ENCODE measurements at places on chromosomes 7 and 10.

DNA sequence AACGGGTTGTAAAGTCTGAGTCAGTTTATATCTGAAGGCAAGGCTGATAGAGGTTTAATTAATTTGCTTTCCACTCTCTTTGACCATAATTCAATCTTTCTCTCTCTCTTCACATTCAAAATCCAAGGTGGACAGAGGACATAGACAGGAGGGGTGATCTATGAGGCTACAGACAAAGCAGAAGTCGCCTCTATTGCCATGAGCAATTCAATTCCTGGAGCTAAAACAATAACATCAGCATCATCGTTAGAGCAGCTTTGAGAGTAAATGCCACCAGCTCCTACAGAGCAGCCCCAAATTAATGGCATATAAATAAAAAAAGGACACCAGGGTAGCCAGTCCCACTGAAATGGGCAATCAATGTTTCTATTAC, 93.2 kb downstream of the DGKI start:
- DNase-seq, result no peak

- no peak for DNase-seq
Measured at GRCh38 chr10:46325021-46325420, 38.2 kb downstream of the ANTXRL start.

- peak; percentile 55 for DNase-seq
Measured at GRCh38 chr10:86647773-86648703, 6.3 kb upstream of the OPN4 start.

- DNase-seq, result no peak
Measured at GRCh38 chr7:123616223-123616622, 14.6 kb downstream of the ASB15 start.

DNA sequence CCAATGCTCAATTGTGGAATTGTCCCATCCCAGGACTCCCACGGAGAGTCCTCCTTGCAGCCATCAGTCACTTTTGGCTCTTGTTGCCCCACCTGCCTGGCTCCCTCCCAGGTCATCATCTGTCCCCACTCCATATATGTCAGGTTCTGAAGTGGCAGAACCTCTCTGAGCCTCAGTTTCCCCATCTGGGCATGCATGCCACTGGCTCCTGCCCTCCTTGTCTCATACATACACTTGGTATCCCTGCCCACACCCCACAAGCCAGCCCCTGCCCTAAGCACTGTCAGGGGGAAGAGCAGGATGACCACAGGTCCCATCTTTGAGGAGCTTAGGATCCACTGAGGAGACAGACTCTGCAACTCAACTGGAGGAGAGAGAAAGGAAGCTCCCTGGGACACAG, 156.9 kb downstream of the GRID1 start:
- peak; percentile 39 for DNase-seq

DNA sequence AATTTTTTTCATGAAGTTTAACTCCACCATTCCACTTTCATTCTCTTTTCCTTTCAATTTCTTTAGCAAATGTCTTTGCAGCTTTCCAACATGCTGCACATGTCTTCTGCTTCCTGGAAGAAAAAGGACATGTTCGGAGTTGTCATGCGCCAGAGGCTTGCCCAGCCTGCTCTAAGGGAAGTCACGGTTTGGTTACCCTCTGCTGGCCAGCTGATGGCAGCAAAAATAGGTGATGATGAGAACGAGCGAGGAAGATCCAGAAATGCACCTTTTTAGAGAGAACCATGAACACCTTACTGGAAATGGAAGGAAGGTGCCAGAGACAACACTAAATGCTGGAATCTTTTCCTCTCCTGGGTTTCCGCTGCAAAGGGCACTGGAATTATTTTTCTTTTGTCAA, 4.9 kb upstream of the ZSCAN21 start:
- no peak for DNase-seq

DNA sequence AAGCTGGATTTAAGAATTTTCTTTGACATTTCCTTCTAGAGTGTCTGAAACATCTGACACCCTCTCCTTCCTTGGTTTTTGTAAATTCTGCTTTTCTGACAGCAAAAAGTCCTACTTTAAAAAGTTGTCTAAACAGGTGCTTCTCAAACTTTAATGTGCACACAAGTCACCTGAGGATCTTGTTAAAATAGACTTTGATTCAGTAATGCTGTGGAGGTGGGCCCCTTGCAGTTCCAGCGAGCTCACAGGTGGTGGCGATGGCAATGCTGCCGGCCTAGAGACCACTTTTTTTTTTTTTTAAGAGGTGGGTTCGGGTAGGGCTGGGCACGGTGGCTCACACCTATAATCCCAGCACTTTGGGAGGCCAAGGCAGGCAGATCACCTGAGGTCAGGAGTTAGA, 77.1 kb downstream of the ABCC2 start:
- no peak for DNase-seq

GRCh38 chr7:21746949-21747348, 198.8 kb downstream of the CDCA7L start:
- DNase-seq, result no peak

DNA sequence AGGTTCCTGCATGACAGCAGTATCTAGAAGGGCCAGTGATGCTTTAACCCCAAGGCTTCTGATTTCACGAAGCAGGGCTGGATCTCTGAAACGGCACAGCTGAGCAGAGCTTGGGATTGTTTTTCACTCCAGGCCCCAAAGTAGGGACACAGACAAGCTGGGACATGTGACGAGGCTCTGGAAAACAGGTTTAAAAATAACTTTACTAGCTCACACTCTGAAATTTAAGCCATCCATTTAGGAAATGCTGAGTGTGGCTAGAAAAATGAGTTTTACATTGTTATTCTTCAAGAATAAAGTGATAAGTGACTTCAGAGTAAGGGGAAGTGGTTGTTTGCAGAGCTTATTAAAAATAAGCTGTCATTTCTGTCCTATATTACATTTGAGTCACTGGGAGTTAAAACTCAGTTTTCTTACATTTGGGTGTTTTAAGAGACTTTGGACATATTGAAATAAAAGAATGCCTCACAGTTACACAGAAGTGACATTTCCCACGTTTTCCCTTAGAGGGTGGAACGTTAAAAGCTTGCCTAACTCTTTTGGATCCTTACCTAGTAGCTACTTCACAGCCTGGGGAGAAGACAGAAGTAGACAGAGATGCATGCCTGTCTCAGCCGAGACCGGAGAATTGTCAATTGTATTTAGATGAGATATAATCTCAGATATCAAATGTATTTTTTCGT, 107.8 kb downstream of the GALNT17 start:
- no peak for DNase-seq

GRCh38 chr10:126243306-126243705, 145.0 kb downstream of the ADAM12 start:
- DNase-seq, result no peak

- no peak for DNase-seq
Measured at GRCh38 chr7:128879939-128880746, 17.5 kb downstream of the ATP6V1F start.

DNA sequence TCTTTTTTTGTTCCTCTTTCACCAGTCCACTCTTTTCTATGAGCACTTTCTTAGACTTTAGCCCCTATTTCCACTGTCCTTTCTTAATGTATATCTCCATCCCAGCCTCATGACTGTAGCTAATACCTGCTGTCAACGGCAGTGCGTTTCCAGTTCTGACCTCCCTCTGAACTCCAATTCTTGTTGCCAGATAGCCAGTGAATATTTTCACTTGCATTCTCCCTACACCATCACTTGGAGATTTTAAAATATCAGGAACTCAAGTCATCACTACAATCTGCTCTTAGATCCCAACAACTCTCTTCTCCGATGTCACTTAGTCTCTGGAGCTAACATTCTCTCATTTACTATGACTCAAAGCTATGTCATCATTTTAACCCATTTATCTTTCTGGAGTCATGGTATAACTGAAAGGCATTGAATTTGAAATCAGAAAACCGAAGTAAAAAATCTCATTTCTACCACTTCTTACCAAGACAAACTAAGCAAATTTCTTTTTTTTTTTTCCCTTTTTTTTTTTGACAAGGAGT, 5.1 kb upstream of the SLC16A12 start:
- DNase-seq, result no peak

DNA sequence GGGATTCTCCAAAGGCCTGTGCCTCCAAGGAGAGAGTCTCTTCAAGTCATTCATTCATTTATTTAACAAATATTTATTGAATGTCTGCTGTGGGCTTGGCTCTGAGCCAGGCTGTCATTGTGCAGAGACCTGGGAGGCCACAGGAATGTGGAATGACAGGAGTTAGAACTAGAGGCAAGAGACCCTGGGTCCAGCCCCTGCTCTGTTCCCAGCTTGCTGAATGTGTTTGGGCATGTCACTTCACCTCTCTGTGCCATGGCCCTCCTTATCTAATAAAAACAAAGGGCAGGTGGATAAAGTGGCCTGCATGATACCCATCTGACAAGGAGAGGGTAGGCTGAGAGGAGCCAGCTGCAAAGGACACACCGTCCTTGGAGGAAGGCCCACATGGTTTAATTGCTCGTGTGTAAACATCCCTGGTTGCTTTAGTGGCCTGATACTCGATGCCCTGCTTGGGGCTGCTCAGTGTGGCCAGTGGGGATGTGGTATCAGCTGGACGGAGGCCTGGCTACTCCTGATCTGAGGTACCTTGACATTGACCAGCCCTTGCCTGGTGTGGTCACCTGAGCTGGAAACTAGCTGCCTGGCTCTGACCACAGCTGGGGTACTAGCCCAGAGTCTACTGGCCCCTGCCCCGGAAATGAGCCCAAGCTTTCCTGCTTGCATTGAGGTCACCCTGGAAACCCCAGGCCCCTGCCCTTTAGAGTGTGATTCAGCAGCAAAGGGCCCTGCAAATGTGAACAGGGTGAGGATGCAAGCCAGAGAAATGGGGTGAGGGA, 116.2 kb downstream of the CDH23 start:
- DNase-seq, result no peak

Data from activated effector memory CD4-positive, alpha-beta T cell treated with anti-CD3 and anti-CD28 coated beads, Interleukin-2, amount 50 U/mL, for 16 hours (primary cell).